Panc1 (cell line): ENCODE measurements at places on chromosomes 12 and 14. TPM values are rescaled to one million over a fixed set of nuclear protein-coding genes. Genes with fewer than 3 reads are reported as not detected.

DNA sequence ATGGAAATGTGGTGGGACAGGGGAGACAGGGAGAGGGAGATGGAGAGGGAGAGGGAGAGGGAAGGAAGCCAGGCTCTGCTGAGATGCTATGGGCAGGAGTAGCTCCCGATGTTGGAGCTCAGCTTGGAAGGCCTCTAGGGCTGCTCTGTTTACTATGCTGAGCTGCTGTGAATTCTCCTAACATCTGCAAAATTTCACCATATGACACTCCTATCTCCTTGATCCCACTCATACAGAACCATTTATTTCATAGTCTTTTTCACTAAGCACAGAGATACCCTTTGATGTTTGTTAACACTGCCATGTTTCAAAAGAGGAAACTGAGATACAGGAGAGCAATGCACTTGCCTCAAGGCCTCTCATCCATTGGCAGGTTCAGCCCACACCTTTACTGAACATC is 60.7 kb downstream of the C12orf75 start:
- DNase-seq = no peak

- DNase-seq = no peak
Observed at GRCh38 chr12:122917507-122918121, 21.7 kb upstream of the VPS37B start.

- DNase-seq = no peak
Observed at GRCh38 chr14:68879841-68880575, 87.1 kb upstream of the ZFP36L1 start.

DNA sequence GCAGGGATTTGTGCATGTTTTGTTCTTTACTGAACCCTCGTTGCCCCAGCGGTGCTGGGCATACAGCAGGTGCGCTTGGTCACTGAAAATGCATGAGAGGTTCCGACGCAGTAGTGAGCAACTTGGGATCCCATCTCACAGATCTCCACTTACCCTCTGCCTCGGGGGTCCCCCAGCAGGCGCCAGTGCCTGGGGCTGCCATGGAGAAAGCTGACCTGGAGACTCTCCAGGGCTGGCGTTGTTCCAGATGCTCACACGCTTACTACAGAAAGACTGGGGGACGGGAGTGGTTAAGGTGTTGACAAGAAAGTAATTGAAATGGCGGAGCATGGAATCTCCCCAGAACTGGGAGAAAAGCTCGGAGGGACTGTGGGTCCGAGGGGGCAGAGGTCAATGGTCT is 14.2 kb downstream of the GLT1D1 start:
- no peak for DNase-seq

DNA sequence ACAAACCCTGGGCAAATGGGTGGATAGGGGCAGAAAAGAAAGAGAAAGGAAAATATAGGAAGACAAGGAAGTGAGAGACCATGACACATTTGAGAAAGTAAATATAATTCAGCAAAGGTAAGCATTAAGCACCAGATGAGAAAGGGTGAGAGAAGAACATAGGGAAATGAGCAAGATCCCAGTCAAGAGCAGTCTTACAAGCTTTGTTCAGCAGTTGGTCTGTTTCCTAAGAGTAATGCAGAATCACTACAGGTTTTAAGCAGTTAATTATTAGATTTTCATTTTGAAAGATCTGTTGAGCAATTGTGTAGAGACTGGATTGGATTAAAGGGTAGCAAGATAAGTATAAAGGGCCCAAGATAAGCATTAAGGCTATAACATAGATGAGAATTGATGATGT is 146.3 kb downstream of the PLCZ1 start:
- no peak for DNase-seq

GRCh38 chr12:113647048-113647447 is 175.4 kb upstream of the LHX5 start:
- peak; percentile 1 for DNase-seq

- no peak for DNase-seq
Observed at GRCh38 chr14:40394634-40395340, 962.6 kb upstream of the FBXO33 start.

DNA sequence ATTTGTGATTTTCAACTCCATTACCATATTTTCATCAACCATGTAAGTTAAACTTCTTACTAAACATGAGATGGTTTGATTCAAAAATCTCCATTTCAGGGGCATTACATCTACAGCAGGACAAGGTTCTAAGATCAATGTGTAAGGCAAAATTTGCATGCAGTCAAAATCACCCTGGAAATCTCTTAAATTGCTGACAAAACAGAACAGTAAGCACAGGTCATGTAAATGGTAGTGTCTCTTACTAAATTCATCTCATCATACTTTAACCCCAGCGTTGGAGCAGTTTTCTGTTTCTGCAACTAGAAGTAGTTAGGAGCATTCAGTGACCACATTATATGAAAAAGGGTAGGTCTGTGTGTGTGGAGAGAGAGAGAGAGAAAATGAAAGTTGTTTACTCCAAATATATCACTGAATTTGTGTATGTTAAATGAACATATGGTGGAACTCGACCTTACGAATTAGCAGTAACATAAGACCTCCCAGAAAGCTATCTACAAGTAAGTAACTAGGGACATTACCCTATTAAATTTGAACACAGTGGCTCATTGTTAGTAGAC is 227.5 kb downstream of the SSPN start:
- no peak for DNase-seq

- DNase-seq = no peak
Observed at GRCh38 chr14:29380826-29381225, 546.8 kb downstream of the PRKD1 start.

DNA sequence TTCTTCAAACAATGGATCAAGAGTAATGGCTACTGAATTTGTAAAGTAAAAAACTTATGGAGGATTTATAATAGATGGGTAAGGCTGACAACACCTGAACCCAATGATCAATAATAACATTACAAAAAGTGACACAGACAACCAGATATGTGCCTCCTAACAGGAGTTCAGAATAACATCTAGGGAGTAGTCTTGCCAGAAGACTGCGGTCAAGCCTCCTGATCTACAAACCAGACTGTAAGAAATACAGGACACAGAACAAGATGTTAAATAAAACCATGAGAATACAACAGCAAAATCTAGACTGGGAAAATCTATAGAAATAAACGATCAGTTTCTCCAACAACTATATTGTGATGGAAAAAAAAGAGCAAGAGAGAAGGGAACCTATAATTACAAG is 262.6 kb upstream of the TMTC1 start:
- no peak for DNase-seq

- DNase-seq = no peak
Observed at GRCh38 chr14:69208666-69209065, 17.4 kb downstream of the EXD2 start.

- no peak for DNase-seq
Observed at GRCh38 chr14:51620056-51620455, 31.7 kb upstream of the FRMD6 start.

DNA sequence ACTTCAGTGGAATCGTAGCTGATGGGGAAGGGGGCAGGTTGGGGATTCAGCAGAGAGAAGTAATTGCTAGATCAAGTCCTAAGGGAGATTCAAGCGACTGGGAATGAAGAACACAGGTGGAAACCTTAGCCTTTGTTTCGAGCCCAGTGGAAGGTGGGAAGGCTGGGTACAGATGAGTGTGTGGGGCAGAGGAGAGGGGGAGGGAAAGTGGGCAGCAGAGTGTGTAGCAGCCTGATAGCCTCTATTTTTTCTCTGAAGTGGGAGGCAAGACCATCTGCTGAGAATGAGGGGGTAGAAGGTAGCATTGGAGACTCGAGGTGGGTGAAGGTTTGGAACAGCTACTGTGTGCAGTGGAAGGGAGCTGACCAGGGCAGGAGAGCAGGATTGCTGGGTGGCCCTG is 91.0 kb downstream of the ADCK1 start:
- DNase-seq = no peak

DNA sequence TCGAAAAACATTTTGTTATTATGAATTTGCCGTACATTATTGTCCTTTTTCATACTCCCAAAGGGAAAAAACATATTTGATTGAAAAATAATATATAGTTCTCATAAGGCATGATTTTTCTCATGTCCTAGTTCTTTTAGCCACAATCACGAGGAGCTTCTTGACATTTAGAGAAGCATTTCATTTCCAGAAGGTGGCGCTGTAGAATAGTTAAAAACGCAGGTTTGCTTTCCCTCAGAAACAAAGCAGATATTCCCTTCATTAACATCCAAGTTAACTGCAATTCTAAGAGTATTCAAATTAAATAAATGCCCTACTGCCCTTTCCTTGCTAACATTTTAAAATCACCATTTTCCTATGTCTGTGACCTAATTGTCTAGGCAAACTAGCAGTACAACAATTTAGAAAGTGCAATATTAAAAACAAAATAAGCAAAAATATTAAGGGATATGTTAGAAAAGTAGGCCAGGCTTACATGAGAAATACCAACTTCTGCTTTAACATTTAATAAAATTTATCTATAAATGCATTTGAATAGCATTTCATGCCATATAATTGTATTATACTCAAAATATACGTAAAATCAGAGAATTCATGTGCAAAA is 10.9 kb upstream of the PIK3C2G start:
- DNase-seq = peak; percentile 10

DNA sequence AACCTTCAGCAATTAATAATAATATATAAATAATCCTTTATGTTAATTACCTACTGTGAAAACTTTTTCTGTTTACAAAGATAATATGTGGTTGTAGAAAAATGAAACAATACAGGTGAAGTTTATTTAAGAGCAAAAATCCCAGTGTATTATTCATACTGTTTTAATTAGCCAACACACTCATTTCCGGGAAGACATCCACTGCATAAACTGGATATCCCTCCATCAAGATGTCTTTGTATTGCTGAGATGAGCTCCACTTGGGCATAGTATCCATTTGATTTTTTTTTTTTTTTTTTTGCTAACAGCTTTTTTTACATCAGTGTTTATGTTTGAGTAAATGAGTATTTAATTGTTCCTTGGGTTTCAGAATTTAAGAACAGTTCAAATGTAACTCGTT is 13.7 kb upstream of the DERA start:
- no peak for DNase-seq

- no peak for DNase-seq
Observed at GRCh38 chr12:92158796-92159439, 13.3 kb upstream of the BTG1 start.

DNA sequence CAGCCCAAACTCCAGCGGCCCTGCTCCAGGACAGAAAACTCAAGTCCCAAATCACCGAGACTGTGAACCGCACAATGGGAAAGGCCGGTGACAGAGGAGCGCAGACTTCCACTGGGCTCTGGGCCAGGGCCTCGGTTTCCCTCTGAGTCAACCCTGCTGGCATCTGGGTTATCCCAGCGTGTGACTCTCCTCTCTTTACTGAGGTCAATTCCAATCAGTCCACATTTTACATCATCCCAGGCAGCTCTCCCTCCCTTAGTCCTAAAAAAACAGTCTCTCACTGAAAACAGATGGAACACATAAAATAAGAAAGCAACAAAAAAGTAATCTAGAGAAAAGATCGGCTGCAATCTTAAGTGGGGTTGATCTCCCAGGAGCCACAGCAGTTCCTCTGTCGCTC is 36.9 kb downstream of the ITPK1 start:
- no peak for DNase-seq

DNA sequence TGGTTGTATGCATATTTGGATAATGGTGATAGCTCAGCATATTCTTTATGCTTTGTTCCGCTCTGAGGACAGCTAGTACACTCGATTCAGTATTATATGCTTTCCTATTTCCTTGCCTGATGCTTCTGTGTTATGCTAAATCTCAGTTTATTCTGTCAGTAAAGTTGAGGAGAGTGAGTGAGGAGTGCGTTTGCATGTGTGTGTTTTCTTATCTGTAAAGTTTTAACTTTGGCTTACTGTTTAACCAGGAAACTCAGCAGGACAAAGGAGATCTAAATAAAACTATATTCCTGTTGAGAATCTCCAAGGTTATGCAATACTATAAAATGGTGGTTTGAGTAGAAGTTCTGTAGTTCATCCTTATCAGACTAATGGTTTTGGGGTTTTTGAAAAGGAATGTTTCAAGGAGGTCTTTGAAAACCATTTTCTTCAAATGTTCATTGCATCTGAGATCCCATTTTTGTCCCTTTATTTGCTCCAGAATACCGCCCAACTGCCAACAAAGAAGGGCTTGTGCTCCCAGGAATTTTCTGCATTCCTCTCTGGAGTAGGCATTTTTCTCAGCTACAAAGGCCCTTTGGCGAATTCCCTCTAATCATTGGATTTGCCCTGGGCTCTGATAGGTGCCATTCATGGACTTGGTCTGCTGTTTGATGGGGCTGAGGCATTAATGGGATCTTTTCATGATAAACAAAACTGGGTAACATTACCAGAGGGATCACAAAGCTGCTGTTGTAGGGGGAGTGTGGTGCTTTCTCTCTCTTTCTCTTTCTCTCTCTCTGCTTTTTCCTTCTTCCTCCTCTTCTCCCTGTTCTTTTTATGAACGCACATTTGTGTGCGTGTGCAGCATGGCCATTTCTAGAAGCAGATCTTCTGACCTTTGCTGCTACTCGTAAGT is 71.7 kb downstream of the HMGA2 start:
- no peak for DNase-seq

GRCh38 chr12:6333566-6333965 is 8.3 kb downstream of the TNFRSF1A start:
- DNase-seq = no peak

Gene RPS6KL1
- total RNA-seq = 14.9 TPM

Gene RFX4
- not detected for total RNA-seq

Gene PCK2
- total RNA-seq = 24.5 TPM

Gene PGAM5
- 116 TPM for total RNA-seq

Gene CABP1
- not detected for total RNA-seq

Gene TCL1B
- total RNA-seq = not detected

Gene CFAP251
- 4.2 TPM for total RNA-seq

Gene PARP11
- 7.3 TPM for total RNA-seq

Gene ANKRD33
- total RNA-seq = 0.21 TPM

Gene EML5
- total RNA-seq = 0.10 TPM

Gene PLEKHH1
- 6.7 TPM for total RNA-seq

Gene PLEKHG7
- total RNA-seq = not detected

Gene DLK1
- total RNA-seq = 0.69 TPM

Gene SMARCD1
- 84.9 TPM for total RNA-seq

Gene CLEC4D
- not detected for total RNA-seq

Gene KRT85
- not detected for total RNA-seq
